Cortex of kidney (tissue), 1 donor: ENCODE measurements at places on chromosomes 12 and 14.

- no peak for DNase-seq
These were observed 396.7 kb upstream of the OR4E1 start for GRCh38 chr14:22070119-22070982.

DNA sequence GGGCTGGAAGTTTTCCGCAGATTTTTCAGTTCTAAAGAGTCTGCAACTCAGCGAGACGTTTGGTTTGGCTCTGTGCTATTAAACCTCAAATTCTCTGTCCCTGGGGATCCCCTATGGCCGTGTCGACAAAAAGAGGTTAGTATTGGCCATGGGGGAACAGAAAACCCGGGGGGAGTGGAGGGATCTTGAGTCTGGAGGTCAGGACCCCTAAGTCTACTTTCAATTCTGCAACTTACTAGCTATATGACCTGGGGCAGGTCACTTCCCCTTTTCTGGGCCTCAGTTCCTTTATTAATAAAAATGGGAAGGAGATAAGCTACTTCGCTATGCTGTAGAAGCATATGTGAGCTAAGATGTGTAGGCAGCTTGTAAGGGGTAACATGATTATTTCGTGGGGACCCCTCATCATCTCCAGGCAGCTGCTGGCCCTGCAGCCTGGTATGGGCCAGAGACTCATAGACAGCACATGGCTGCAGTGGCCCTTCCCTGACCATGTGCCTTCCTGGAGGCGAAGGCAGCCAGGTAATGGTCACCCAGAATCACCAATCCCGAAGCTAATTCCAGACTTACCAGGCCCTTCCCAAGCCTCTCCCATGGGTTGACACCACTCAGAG lies 8.6 kb downstream of the ASB2 start:
- DNase-seq: no peak

DNA sequence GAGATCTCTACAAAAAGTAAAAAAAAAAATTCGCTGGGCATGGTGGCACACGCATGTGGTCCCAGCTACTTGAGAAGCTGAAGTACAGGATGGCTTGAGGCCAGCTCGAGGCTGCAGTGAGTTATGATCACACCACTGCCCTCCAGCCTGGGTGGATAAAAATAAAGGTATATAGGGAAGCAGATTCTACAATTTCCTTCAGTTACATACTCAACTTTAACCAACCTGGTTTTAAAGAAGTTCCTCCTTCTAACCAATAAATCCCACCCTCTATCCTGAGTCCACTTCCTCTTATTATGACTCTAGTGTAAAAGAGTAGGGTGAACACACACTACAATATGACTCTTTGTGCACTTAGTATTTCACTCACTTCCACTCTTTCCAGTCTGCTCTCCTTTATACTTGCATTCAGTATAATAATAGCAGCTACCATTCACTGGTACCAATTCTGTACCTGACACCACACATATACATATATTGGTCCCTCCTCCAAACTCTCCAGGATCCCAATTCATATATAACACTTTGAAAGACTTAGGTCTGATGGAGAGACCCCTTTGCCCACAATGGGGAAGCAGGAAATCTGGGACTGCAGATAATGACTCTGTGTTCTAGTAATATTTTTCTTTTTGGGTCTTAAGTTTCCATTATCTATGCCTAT lies 2.3 kb downstream of the ARF3 start:
- DNase-seq: no peak

GRCh38 chr12:113845900-113846674 lies 120.0 kb downstream of the RBM19 start:
- no peak for DNase-seq

- DNase-seq: no peak
These were observed 247.6 kb downstream of the IPO8 start for GRCh38 chr12:30448038-30448437.

DNA sequence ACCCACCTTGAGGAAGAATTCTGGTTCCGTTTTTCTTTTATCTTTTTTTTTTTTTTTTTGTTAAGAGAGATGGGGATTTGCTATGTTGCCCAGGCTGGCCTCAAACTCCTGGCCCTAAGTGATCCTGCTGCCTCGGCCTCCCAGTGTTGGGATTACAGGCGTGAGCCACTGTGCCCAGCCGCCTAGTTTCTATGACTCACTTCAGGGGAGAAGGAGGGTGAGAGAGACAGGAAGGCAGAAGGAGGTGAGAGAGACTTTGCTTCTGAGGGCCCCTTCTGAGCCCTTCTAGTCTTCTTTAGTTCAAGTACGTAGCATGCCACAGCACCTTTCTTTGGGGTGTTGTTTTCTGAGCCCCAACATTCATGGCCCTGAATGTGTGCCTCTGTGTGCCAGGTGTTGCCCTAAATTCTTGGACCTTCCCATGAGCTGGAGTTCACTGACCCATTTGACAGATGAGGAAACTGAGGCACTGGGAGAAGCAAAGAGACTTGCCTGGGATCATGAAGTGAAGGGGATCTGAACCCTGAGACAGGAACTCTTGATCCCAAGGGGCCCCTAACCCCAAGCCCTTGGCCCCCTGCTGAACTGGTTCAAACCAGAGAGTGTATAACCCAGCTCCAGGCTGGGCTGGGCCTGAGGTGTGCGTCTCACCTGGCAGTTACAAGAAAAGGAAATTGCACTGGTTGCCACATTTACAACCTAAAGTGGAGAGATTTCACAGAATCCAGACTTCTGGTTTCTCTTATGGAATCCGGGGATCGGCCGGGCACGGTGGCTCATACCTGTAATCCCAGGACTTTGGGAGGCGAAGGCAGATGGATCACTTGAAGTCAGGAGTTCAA lies 20.8 kb downstream of the SH2B3 start:
- DNase-seq: no peak

DNA sequence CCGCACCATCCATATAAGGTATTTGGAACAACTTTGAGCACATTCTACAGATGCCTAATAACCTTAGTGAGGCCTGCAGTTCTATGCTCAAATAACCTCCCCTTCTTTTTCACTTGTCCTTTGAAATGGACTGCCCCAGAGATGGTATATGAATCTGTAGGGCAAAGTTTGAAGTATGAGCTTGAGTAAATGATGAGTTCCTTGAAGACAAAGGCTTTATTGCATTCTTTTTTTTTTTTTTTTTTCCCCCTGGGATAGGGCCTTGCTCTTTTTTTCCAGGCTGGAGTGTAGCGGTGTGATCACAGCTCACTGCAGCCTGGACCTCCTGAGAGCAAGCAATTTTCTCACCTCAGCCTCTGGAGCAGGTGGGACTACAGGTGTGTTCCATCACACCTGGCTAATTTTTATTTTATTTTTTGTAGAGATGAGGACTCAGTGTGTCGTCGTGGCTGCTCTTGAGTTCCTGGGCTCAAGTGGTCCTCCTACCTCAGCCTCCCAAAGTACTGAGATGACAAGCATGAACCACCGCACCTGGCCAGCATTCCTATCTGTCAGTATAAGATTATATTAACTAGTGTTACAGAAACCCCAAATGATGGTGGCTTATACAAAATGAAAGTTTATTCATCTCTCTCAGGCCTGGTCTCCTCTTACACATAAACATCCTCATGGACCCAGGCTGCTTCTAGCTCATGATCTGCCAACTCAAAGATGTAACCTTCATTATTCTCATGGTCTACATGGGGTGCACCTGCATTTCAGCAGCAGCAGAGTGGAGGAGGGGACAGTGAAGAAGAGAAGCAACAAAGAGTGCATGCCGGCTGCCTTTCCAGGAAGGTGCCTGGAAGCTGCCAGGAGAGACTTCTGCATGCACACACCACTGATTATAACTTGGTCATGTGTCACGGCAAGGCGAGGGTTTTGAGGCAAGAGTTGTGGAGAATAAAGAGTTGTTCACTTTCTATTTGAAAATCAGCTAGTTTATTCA lies 101.4 kb downstream of the DUSP16 start:
- DNase-seq: no peak

DNA sequence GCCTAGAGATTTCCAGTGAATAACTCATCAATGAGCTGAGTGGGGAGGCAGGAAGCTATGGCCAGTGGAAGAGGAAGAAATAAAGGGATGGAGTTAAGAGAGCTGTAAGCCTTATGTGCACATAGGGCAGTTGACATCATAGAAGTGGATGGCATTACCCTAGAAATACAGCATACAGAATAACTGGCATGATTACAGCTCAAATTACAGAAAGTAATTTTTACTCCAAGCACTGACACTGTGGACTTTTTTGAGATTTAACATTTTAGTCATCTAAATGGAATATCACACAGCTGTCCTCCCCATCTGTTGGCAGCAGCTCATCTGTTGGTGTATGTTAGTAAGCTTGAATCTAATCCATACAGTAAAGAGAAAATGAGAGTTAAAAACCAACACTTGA lies 5.4 kb upstream of the IPO8 start:
- DNase-seq: no peak

GRCh38 chr12:27094726-27095125 lies 12.3 kb upstream of the C12orf71 start:
- no peak for DNase-seq

DNA sequence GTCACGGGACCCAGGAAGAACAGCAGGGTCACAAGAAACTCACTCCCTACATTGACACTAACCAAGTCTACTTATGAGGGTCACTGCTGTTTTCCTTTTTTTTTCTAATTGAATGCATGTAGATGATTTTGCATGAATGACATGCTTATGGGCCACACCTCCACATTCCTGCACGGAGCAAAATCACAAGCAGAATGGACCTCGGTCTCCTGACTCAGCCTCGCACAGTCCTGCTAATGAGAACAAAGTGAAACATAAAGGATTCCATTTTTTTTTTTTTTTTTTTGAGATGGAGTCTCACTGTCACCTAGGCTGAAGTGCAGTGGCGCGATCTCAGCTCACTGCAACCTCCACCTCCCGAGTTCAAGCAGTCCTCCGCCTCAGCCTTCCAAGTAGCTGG lies 12.3 kb downstream of the SCARB1 start:
- DNase-seq: no peak

DNA sequence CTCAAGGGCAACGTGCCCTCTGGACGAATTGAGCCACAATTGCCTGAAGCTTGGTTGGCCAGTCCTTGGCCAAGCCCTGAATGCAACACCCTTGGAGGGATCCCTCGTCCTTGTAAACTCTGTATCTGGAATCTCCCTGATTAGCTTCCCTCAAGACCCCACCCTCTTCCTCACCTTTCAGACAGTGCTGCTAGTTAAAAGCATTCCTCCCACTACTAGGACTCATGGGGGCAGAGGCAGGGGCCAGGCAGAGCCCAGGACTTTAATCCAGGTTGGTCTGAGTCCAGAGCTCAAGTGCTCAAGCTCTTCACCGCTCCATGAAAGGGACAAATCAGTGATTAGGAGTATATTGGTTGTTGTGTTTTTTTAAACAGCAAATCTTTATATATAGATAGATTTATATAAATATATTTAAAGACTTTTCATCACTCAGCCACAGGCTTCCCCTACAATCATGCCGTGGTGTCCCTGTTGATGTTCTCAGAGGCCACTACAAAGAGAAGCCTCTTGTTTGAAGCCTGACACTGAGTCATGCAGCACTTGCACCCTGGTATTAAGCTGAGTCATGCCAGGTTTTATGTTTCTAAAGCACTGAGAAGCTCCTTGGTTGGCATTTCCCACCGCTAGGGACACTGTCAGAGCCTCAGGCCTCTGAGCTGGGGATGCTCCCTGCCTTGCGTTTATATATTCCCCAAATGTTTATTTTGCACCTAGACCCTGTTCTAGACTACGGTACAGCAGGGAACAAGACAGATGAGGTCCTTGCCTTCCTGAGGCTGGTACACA lies 53.8 kb upstream of the GSC start:
- DNase-seq: no peak

DNA sequence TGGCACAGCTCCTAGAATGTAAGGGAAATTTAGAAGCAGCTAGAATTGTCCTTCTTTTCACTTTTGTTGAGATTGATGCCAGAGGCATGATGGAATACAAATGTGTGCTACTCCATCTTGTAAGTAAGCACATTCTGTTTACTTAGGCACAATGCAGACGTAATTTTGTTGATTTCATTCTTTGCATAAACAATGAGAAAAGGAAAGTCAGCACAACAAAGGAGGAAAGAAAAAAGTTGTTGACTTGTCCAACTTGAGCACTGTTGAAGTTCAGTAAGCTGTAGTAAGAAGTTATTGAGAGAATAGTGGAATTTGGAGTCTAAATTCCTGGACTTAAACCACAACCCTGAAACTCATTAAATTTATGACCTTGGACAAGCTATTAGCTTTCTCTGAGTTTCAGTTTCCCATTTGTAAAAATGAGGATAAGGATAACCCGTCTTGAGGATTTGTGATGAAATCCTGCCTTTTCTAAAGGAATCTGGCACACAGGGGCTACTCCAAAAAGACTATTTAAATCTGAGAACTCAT lies 19.4 kb upstream of the CNTN1 start:
- DNase-seq: no peak

- DNase-seq: no peak
These were observed 193.6 kb upstream of the FSCB start for GRCh38 chr14:44700694-44701093.

GRCh38 chr14:71415404-71415690 lies 508.1 kb downstream of the PCNX1 start:
- no peak for DNase-seq

DNA sequence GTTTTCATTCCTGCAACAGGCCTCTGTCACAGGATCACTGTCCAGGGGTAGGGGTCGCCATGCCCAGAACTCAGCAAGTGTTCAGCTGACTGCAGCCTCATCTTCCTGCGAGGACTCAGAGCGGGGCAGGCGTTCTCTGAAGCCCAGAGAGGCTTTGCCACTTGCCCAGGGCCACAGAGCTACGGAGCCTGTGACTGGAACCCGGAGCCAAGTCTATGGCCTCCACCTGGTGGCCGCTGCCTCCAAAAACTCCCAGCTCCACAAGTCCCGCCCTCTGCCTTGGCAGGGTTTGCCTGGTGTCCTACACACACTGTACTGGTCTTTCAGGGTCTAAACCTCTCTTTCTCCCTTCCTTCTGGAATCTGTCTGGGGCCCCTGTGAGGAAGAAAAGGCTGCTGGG lies 8.7 kb upstream of the PPP1R13B start:
- no peak for DNase-seq

- no peak for DNase-seq
These were observed 738 bp downstream of the CKAP4 start for GRCh38 chr12:106246891-106247673.

- no peak for DNase-seq
These were observed 115.0 kb upstream of the CPM start for GRCh38 chr12:69047990-69048389.

- no peak for DNase-seq
These were observed 161.9 kb upstream of the RASSF8 start for GRCh38 chr12:25796523-25797000.

- DNase-seq: no peak
These were observed 42.3 kb upstream of the EPS8 start for GRCh38 chr12:15831315-15831978.

GRCh38 chr14:64201921-64202545 lies 92.1 kb downstream of the ESR2 start:
- no peak for DNase-seq

GRCh38 chr14:97442363-97442762 lies 645.2 kb downstream of the VRK1 start:
- no peak for DNase-seq

DNA sequence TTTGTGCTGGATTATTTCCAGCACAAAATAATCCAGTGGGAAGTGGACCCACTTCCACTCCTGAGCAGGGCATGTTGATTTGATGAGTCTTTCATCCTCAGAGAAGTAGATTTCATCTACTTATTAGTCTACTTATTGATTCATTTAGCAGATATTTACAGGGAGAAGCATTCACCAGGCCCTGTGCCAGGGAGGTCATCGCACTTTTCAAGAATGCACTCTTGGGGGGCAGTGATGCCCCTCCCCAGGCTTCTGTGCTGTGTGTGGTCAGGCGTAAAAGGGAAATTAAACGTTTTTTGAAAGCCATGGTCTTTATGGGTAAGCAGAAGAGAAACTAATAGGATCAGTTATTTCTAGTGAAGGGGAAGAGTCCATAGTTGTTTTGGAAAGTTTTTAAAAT lies 610.7 kb upstream of the TMEM132C start:
- no peak for DNase-seq

GRCh38 chr14:61229475-61229888 lies 51.7 kb downstream of the TMEM30B start:
- DNase-seq: no peak
